ENCODE measurements at places on chromosomes 2 and 18. TPM values are rescaled to one million over a fixed set of nuclear protein-coding genes. Genes with fewer than 3 reads are reported as not detected.

- peaks cover 23% of the 10 kb centered on the region for H3K4me1 ChIP-seq
- DNase-seq, result no peak
- no peak overlapping the region for H3K27ac ChIP-seq
These were observed 146.2 kb downstream of the LDLRAD4 start for GRCh38 chr18:13364721-13365205.

- no peak for DNase-seq
- H3K27me3 ChIP-seq, result no peaks in the 10 kb centered on the region
- peak overlapping the region; percentile 16 for H3K27ac ChIP-seq
- peaks cover 22% of the 10 kb centered on the region for H3K4me1 ChIP-seq
These were observed 244.8 kb downstream of the BABAM2 start for GRCh38 chr2:28135324-28135723.

DNA sequence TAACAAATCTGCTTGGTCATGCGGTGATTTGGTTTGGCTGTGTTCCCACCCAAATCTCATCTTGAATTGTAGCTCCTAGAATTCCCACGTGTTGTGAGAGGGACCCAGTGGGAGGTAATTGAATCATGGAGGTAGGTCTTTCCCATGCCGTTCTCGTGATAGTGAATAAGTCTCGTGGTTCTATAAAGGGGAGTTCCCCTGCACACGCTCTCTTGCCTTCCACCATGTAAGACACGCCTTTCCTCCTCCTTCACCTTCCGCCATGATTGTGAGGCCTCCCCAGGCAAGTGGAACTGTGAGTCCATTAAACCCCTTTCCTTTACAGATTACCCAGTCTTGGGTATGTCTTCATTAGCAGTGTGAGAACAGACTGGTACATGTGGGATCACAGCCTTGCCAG is 36.7 kb downstream of the TRABD2A start:
- peak overlapping the region; percentile 94 for H3K27ac ChIP-seq
- peak; percentile 45 for DNase-seq
- H3K4me1 ChIP-seq, result peaks cover 93% of the 10 kb centered on the region
- H3K27me3 ChIP-seq, result no peaks in the 10 kb centered on the region

DNA sequence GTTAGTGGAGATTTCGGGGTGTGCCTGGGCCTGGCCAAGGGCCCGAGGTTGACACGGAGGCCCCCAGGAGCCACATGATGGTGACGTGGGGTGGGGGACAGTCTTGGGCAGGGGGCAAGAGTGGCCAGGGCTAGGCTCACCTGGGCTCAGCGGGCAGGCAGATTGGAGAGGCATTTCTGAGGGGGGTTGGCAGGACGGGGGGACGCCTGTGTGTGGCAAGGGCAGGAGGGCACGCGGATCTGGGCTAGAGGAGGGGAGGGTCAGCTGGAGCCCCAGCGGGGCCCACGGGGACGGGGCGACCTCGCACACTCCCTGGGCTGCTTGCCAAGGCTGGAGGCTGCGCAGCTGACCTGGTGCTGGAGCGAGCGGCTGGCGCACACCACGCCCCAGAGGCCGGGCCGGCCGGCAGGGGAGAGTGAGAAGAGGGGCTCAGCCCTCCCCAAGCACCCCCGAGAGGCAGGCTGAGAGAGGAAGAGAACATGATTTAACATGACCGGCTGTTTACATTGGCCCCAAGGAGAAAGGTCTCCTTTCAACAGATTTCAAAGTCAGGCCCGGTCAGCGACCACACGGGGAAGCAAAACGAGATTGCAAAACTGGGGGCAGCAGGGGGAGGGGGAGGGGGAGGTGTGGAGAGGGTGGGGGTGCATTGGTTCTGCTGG is 38.0 kb upstream of the SNED1 start:
- H3K27ac ChIP-seq, result no peak overlapping the region
- no peaks in the 10 kb centered on the region for H3K36me3 ChIP-seq
- DNase-seq, result no peak
- no peaks in the 10 kb centered on the region for H3K4me1 ChIP-seq

DNA sequence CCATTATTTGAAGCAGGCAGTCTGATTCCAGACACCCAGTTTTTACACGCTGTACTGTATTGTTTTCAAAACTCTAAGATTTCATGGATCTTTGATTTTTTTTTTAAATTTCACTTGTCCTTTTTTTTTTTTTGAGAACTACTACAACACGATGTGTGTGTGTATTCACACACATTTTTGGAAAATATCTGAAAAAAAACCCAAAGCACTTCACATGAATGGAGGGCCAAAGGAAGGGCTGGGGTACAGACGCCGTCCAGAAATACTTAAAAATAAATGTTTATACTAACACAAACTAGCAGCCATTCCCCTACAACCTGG is 314 bp upstream of the SSB start:
- H3K4me1 ChIP-seq, result peaks cover 22% of the 10 kb centered on the region
- peak overlapping the region; percentile 82 for H3K27ac ChIP-seq
- H3K36me3 ChIP-seq, result peaks cover 12% of the 10 kb centered on the region
- no peak for DNase-seq

The ST6GAL2 gene
- not detected for total RNA-seq

GRCh38 chr2:42545023-42545721 is 23.3 kb upstream of the MTA3 start:
- H3K4me3 ChIP-seq, result no peak overlapping the region
- no peaks in the 10 kb centered on the region for H3K36me3 ChIP-seq
- H3K4me1 ChIP-seq, result peaks cover 6% of the 10 kb centered on the region
- no peaks in the 10 kb centered on the region for H3K27me3 ChIP-seq

DNA sequence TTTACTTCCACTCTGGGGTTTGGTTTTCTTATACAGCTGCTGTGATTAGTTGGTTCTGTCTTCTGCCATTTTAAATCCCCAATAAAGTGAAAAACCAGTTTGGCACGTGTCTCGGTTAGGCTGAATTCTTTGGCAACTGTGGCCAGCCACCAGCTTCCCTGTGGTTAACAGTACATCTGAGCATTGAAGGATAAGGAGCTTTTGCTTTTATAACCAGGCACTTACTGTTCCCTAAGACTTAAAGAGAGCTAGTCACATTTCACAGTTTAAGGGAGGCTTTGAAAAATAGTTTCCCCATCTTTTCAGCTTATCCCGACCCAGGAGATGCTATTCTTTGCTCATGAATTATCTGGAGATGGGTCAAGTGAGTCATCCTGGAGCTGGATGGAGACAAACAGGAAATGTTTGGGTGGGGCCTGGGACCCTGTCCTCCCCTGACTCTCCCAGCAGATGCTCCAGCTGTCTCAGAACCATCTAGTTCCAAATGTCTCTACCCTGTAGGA is 57.3 kb upstream of the EML6 start:
- H3K27ac ChIP-seq, result no peak overlapping the region
- no peaks in the 10 kb centered on the region for H3K27me3 ChIP-seq
- peaks cover 3% of the 10 kb centered on the region for H3K4me1 ChIP-seq
- H3K36me3 ChIP-seq, result peaks cover 61% of the 10 kb centered on the region

The HOXD12 gene
- total RNA-seq, result not detected

The WNT10A gene
- 6.0 TPM for total RNA-seq

The USP37 gene
- 42.5 TPM for total RNA-seq

- peaks cover 21% of the 10 kb centered on the region for H3K36me3 ChIP-seq
- no peak overlapping the region for H3K4me3 ChIP-seq
- H3K27ac ChIP-seq, result no peak overlapping the region
- no peaks in the 10 kb centered on the region for H3K27me3 ChIP-seq
- DNase-seq, result no peak
These were observed 63.9 kb downstream of the ARHGAP15 start for GRCh38 chr2:143193121-143193520.

GRCh38 chr2:86671337-86671981 is 47.8 kb upstream of the RNF103 start:
- no peaks in the 10 kb centered on the region for H3K4me1 ChIP-seq
- no peak overlapping the region for H3K27ac ChIP-seq
- no peaks in the 10 kb centered on the region for H3K36me3 ChIP-seq
- no peak for DNase-seq
- H3K4me3 ChIP-seq, result no peak overlapping the region
